Hematopoietic multipotent progenitor cell treated with erythropoietin and hydrocortisone succinate and interleukin-3 and kit ligand, for 6 days (in vitro differentiated cells): ENCODE measurements at places on chromosomes 5 and 9.

GRCh38 chr5:116454417-116454927, 120.2 kb downstream of the SEMA6A start:
- DNase-seq: peak; percentile 70

DNA sequence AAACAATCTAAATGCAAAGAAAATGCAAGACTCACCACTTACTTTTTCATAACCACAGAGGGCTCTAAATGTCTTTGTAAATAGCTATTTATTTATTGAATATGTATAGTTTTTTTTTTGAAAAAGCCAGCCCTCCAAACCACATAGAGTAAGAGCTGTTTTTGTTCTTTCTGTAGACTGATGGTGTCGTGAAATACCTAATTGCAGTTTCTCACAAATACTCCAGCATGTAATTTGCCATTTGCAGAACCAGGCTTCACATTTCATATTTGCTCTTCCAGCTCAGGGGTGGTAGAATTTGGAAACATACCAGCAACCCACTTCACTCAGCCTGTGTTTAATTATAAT, 159.8 kb downstream of the TMC1 start:
- DNase-seq: no peak

DNA sequence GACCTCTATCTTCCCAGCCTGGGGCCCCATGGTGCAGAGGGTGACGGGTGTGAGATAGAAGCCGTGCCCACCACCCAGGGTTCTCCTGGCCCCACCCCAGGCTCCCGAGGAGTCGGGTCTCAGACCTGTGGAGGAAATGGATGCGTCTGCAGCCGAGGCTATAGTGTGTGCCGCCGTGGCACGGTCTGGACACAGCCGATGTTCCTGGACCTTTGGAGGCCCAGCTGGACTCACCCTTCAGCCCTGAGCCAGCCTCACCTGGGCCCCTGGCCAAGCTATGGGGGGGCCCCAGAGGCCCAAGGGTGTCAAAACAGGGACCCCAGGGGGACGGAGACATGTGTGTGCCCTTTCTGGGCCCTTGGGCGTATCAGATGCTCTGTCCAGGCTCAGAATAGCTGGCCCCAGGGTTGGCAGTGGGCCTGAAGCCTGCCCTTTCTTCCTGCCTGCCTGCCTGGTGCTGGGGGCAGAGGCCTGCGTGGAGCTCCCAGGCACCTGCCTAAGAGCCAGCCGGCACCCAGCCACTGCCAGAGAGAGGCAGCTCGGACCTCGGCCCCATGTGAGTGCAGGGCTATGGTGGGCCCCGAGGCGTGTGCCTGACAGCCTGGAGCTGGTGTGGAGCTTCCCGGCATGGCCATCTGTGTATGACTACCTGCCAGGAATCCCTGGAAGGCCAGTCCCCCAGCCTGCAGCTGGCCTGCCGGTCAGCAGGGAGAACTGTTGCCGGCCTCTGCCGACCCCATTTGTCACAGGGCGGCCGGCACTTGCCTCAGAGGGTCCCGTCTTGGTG, 41.8 kb downstream of the KCNT1 start:
- no peak for DNase-seq

DNA sequence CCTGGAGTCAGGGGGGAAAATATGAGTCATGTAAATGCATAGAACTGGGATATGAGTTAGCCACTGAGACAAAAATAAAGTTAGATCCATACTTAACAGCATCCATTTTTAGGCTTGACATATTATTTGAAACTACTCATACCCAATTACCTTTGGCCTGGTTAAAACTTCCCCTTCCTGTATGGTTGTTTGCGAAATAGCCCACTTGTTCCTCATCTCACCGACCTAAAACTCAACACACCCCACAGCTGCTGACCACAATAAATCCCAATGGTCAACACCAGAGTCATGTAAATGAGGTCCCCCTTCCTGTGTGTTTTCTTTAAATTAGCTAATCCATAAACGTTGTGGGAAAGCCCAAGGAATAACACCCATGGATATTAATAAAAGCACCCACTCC, 55.2 kb upstream of the TMEM215 start:
- DNase-seq: peak; percentile 22

GRCh38 chr9:23750808-23751207, 75.2 kb downstream of the ELAVL2 start:
- DNase-seq: no peak

GRCh38 chr5:98461485-98461884, 312.0 kb upstream of the RGMB start:
- no peak for DNase-seq

- no peak for DNase-seq
Observed at GRCh38 chr9:5632540-5632939, 3.6 kb downstream of the RIC1 start.

GRCh38 chr5:158886086-158886485, 213.6 kb downstream of the EBF1 start:
- no peak for DNase-seq

- no peak for DNase-seq
Observed at GRCh38 chr9:136814725-136815421, 7.1 kb downstream of the RABL6 start.

DNA sequence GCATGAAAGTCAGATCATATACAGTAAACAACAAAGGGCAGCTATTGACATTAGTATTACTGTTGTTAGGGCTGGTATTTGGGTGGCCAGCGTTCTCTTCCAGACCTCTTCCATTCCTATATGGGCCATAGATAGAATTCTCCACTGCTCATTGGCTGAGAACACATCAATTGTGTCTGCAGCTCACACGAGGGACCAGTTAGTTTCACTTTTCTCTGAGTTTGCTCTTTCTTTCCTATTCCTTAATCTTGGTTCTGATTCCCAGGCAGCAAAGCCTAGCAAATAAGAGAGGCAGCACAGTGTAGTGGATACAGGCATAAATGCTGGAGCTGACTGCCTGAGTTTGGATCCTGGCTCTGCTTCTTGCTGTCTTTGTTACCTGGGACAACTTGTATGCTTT, 476.4 kb downstream of the SPOCK1 start:
- no peak for DNase-seq

DNA sequence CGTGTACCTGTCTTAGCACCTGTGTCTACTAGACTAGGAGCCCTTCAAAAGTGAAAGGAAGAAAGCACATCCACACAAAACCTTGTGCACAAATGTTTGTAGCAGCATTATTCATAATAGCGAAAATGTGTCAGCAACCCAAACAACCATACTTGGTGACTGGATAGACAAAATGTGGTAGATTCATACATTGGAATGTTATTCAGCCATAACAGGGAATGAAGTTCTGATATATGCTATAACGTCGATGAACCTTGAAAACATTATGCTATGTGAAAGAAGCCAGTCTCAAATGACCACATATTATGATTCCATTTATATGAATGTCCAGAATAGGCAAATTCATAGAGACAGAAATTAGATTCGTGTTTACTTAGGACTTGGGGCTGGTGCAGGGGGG, 57.8 kb upstream of the LARP1 start:
- DNase-seq: no peak

DNA sequence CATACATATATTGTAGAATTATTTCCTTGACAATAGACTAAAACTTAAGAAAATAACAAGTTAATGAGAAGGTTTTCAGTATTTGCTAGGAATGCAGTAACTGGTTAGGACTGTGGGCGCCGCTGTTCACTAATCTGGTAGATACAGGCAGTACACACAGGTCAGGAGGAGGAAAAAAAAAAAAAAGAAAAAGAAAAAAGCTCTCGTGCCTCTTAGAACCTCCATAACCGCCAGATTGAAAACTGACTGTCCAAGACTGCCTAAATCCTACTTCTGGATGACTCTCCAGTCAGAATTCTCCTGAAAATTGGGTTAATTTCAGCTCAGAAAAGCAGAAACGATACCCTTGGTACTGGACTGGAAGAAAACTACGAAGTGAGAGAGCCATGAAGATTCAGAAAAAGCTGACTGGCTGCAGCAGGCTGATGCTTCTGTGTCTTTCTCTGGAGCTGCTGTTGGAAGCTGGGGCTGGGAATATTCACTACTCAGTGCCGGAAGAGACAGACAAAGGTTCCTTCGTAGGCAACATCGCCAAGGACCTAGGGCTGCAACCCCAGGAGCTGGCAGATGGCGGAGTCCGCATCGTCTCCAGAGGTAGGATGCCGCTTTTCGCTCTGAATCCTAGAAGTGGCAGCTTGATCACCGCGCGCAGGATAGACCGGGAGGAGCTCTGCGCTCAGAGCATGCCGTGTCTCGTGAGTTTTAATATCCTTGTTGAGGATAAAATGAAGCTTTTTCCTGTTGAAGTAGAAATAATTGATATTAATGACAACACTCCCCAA, at the start of gene PCDHGA1:
Gene PCDHGA1, plus strand, starts transcription at position 216 of the 782 bp plus-strand sequence.
- DNase-seq: peak; percentile 27

DNA sequence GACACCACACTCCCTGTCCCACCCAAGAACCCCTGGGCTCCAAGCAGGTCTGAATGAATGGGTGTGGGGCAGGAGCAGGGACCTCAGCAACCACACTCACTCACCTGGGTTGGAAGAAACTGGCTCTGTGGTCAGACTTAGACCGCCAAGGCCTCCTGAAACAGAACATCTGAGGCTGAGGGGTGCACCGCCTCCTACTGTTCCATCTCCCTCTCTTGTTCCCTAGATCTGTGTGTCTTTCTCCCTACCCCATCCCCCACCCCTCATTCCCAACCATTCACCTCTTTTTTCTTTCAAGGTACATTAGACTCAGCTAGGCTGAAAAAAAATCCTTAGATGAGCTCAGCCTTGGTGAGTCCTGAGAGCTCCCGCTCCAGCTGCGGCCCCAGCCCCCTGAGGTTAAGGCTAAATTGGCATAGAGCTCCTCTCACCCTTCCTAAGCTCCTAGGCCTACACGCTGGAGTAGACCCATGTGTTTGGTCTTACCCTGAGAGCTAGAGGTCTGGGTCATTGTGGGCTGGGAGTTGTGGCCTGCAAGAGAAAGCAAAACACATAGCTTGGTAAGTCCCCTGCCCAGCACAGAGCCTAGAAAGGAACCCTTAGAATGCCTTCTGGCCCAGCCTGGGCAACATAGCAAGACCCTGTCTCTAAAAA, 4.8 kb downstream of the ECSCR start:
- no peak for DNase-seq

GRCh38 chr9:127926906-127927200, 3.7 kb downstream of the PIP5KL1 start:
- no peak for DNase-seq
